ENCODE measurements at places on chromosomes 7 and 10.

GRCh38 chr7:70460071-70460470 is 671.9 kb upstream of the GALNT17 start:
- H3K27ac ChIP-seq: no peak overlapping the region
- no peak overlapping the region for H3K4me3 ChIP-seq
- no peak for DNase-seq
- H3K27me3 ChIP-seq: no peaks in the 10 kb centered on the region

GRCh38 chr7:155590215-155591018 is 44.1 kb upstream of the CNPY1 start:
- H3K27ac ChIP-seq: no peak overlapping the region
- H3K4me3 ChIP-seq: no peak overlapping the region
- H3K36me3 ChIP-seq: no peaks in the 10 kb centered on the region
- no peak for DNase-seq

DNA sequence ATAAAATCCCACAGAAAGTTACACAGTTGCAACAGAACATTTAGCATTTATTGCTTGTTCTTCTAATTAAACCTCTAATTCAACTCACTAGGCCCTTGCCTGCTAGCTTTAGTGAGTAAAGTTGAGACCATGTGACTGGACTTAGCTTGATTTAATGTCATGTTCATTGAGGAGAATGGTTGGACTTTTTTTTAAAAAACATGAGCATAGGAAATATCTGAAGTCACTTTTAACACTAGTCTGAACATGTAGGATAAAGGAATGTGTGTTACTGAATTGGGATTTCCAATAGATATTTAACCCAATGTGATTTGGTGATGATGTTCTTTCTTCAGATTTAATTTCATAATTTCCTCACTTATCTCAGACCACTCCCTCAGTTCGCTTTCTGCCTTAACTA is 24.6 kb upstream of the GLCCI1 start:
- no peak overlapping the region for H3K27ac ChIP-seq
- H3K4me1 ChIP-seq: peaks cover 9% of the 10 kb centered on the region
- H3K4me3 ChIP-seq: no peak overlapping the region
- no peaks in the 10 kb centered on the region for H3K36me3 ChIP-seq
- H3K27me3 ChIP-seq: peaks cover 5% of the 10 kb centered on the region

GRCh38 chr10:24849501-24850299 is 102.7 kb downstream of the PRTFDC1 start:
- peaks cover 20% of the 10 kb centered on the region for H3K36me3 ChIP-seq
- H3K27me3 ChIP-seq: no peaks in the 10 kb centered on the region
- peak overlapping the region; percentile 8 for H3K4me3 ChIP-seq
- no peak for DNase-seq

DNA sequence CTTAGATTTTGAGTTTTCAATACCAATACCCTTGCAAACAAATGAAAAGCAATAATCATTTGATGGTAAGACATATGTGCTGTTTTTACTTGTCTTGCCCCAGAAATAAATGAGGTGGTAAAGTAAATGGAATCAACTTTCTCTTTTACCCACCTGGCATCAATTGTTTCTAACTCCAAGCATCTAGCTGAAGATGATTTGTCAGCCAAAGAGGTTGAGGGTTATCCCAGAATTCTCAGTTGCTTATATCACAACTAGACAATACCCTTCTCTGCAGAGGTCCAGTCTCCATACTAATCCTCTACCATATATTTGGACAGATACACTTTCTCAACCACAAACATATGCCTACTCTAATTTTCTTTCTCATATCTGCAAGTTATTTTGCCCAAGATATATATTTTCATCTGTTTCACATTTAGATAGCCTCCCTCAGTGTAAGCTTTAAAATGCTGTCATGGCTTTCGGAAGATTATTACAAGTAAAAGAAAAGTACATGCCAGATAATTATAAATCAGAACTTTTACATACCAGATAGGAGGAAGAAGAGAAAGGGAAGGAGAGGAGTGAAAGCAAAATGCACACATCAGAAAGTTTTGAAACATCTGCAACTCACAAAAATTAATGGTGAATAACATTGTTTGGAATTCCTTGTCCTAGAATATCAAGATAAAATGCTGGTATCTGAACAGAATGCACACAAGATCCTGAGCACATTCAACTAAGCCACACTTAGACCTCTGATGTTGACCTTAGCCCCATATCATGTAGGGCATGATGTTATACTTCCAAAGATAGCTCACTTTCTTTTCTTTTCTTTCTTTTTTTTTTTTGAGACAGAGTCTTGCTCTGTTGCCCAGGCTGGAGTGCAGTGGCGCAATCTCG is 146.6 kb downstream of the REEP3 start:
- H3K27me3 ChIP-seq: peaks cover 5% of the 10 kb centered on the region
- no peak overlapping the region for H3K4me3 ChIP-seq
- no peak for DNase-seq
- no peaks in the 10 kb centered on the region for H3K36me3 ChIP-seq
- no peaks in the 10 kb centered on the region for H3K4me1 ChIP-seq

- H3K27me3 ChIP-seq: no peaks in the 10 kb centered on the region
- H3K27ac ChIP-seq: no peak overlapping the region
- no peak overlapping the region for H3K4me3 ChIP-seq
These were observed 118.8 kb downstream of the NRP1 start for GRCh38 chr10:33215635-33216034.

DNA sequence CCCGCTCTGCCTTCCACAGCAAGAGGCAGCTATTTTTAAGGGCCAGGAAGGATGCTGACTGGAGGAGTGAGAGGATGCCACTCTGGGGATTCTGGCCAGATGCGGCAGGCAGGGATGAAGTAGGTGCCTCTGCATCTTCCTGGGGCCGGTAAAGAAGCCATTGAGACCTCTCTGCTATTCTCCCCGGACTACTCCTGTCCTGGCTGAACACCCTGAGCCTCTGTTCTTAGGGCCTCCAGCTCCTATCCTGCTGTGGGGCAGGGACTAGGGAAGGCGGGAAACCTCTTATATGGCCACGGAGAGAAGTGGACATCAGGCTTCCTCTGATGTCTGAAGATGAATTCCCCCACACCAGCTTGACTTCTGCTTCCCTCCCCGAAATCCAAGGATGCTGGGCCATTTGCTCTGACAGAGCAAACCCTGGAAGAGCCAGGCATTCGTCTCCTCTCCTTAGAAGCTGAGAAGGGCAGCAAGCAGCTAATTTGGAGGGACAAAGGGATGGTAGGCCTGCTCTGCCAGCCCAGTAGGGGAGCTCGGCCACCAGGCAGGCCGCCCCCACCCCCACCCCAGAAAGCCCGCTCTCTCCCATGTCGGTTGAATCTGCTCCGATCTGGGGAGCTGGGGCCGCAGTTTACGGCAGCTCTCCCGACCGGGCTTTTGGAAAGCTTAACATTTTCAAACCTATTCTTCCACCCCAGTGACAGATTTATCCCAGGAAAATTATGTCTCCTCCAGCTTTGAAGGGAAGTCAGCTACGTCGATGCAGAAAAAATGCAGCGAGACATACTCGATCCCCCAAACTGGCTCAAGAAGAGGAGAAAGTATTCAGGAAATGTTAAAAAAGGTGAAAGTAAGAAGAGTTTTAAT is 2.8 kb downstream of the FGF8 start:
- peaks cover 76% of the 10 kb centered on the region for H3K27me3 ChIP-seq
- no peak for DNase-seq
- no peaks in the 10 kb centered on the region for H3K36me3 ChIP-seq
- peaks cover 5% of the 10 kb centered on the region for H3K4me1 ChIP-seq

DNA sequence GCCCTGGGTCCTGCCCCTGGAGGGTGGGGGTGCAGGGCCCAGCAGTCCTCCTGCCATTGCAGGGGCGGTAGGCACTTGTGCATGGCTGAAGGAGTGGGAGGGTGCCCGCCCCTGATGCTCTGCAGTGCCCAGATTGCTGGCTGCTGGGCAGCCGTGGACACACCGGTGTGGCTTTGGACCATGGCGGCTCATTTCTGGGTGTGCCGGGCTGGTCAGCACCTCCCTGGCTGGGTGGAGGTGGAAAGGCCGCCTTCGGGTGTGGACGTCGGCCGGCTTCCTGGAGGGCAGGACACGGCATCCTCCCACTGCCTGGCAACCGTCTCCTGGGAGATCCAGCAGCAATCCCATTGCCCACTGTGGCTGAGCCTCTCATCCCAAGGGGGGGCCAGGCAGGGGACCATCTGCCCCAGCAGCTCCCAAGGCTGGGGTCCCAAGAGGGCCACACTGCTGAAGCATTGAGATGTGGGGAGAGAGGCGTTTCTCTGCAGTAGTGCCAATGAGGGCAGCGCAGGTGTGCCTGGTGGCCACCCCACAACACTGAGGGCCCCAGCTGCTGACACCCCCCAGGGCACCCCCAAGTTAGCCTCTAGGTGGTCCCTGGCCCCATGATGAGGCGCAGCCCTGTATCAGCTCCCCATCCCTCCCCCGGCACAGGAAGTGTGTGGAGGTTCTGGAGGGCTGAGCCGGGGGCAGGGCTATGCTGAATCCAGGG is 12.9 kb downstream of the TTYH3 start:
- no peak overlapping the region for H3K27ac ChIP-seq
- no peaks in the 10 kb centered on the region for H3K27me3 ChIP-seq
- no peaks in the 10 kb centered on the region for H3K36me3 ChIP-seq
- DNase-seq: no peak

DNA sequence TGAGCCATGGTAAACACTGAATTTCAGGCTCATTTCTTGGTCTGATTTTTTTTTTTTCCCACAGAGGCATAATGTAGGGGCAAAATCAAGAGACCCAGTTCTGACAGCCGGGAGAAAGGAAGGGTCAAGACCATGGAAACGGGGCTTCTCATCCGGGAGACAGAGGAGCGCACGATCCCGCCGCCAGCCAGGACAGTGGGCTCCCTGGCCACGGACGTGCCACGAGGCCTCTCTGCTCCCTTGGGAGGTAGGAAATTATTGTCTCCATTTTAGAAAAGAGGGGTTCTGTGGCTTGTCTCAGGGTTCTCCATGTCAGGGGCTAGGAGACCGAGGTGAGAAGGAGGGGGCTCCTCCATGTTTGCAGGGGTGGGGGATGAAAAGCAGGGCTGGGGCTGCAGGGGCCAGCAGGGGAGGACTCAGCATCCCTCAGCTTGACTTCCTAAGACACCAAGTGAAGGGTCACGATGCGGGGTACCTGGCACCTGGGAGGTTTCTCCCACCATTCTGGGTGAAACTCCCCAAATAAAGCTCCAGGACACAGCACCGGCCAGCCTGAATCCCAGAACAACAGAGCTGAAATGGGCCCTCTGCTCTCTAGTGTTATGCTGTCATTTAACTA is 37.6 kb downstream of the PPIF start:
- H3K27me3 ChIP-seq: peaks cover 11% of the 10 kb centered on the region
- no peaks in the 10 kb centered on the region for H3K36me3 ChIP-seq
- no peak overlapping the region for H3K27ac ChIP-seq
- H3K4me3 ChIP-seq: no peak overlapping the region
